ENCODE measurements at places on chromosomes 6 and 20.

DNA sequence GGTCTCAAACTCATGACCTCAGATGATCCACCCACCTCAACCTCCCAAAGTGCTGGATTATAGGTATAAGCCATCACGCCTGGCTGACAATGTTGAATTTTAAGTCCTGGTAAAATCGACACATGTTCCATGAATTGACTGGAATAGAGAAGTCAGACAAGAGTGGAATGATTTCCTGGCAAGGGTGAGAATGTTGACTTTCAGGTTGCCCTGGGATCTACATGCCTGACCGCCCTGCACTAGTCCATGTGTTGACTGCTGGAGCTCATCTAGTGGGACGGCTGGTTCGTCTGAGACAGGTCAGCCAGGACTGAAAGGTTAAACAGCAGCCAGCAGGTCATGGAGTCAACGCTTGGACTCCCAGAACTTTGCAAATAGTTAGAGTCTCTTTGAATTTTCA is 88.8 kb downstream of the SASH1 start:
- no peak overlapping the region for H3K4me3 ChIP-seq
- H3K27ac ChIP-seq: no peak overlapping the region
- no peak for DNase-seq

- peaks cover 18% of the 10 kb centered on the region for H3K4me1 ChIP-seq
- no peaks in the 10 kb centered on the region for H3K36me3 ChIP-seq
- H3K27ac ChIP-seq: no peak overlapping the region
- H3K27me3 ChIP-seq: no peaks in the 10 kb centered on the region
- no peak overlapping the region for H3K4me3 ChIP-seq
- no peak for DNase-seq
Observed at GRCh38 chr6:46985943-46986342, 56.2 kb downstream of the ADGRF1 start.

- no peaks in the 10 kb centered on the region for H3K27me3 ChIP-seq
- no peaks in the 10 kb centered on the region for H3K36me3 ChIP-seq
- DNase-seq: peak; percentile 60
- H3K27ac ChIP-seq: no peak overlapping the region
Observed at GRCh38 chr20:50850721-50851286, 55.9 kb downstream of the BCAS4 start.

DNA sequence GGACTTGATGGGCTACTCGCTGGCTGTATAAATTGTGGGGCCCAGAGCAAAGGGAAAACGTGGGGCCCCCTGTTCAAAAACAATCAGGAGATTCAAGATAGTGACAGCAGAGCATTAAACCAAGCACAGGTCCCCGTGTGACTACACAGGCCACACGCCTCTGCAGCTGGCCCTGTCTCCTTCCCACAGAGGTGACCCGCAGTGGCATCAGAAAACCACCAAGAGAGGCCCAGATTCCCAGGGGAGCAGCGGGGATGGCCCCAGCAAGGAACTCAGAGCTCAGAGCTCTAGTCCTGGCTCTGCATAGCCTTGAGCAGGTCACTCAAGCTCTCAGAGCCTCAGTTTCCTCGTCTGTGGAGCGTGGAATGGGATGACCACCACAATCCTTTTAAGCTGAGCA is 57.6 kb downstream of the CPNE5 start:
- H3K4me1 ChIP-seq: no peaks in the 10 kb centered on the region
- no peaks in the 10 kb centered on the region for H3K36me3 ChIP-seq
- H3K4me3 ChIP-seq: no peak overlapping the region
- H3K27me3 ChIP-seq: peaks cover 2% of the 10 kb centered on the region

DNA sequence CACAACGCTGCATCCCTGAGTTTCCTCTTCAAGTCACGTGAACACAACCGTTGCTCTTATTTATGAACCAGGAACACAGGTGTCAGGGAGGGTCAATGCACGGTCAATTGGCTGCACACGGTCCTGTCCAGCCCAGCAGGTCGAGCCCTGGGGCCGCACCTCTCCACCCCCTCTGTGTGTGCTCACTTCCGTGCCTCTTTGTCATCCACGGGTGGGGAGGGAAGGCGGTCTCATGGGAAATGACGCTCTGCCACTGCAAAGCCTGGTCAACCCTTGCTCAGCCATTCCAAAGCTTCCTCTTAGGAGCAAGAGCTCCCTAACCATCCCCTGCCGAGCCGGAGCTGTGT is 38.7 kb downstream of the DACT2 start:
- no peaks in the 10 kb centered on the region for H3K4me1 ChIP-seq
- no peak overlapping the region for H3K4me3 ChIP-seq
- H3K27me3 ChIP-seq: peaks cover 38% of the 10 kb centered on the region
- DNase-seq: no peak

DNA sequence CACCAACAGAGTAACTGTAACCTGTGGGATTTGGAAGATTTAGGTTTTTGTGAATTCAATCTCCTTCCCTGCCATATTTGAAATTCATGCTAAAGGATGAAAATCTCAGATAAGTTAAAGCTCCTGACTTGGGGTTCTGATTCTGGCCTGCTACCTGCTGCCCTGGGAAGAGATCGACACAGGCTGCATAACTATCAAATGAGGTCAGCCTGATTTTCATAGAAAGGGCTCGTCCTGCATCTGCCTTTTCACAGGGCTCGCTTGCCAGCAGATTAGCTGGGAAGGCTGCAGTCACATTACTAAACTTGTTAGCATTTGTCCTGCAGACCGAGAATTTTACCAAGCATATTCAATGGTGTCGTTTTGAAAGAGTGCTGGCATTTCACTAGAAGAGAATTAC is 14.6 kb downstream of the GCLC start:
- H3K27ac ChIP-seq: peak overlapping the region; percentile 65
- H3K4me3 ChIP-seq: no peak overlapping the region
- H3K27me3 ChIP-seq: no peaks in the 10 kb centered on the region
- H3K36me3 ChIP-seq: no peaks in the 10 kb centered on the region

- H3K4me3 ChIP-seq: no peak overlapping the region
- peaks cover 23% of the 10 kb centered on the region for H3K27me3 ChIP-seq
- H3K4me1 ChIP-seq: no peaks in the 10 kb centered on the region
- H3K27ac ChIP-seq: no peak overlapping the region
Observed at GRCh38 chr20:20212675-20213096, 155.2 kb upstream of the INSM1 start.

GRCh38 chr6:40485300-40485699 is 101.9 kb downstream of the LRFN2 start:
- H3K27ac ChIP-seq: no peak overlapping the region
- H3K4me3 ChIP-seq: no peak overlapping the region
- no peaks in the 10 kb centered on the region for H3K4me1 ChIP-seq
- no peaks in the 10 kb centered on the region for H3K27me3 ChIP-seq

DNA sequence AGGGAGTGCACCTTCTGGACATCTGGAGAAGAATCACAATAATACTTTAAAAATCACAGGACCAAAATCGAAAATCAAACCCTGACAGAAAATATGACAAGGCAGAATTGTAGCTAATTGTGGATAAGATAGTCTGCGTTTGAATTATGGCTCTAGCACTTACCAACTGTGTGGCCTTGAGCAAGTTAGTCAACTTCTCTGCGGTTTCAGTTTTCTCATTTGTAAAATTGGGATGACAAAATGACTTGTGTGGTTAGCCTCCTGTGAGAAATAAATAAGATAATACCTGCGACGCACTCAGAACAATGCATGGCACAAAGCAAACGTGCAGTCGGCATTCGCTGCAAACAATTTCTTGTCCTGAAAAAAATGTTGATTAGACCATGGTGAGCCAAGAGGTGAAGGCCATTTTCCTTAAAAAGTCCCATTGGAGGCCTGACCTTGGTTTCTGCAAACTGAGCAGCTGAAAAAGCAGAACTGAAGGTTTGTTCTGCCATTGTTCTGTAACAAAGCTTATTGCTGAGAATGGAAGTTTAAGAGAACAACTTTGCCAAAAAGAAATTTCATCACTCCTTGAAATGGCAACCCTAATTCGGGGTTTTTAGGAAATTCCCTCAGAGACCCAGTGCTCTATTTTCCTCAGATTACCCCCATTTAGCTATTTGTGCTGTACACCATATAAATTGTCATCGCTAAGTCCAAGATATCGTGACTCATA is 266.3 kb downstream of the ERMARD start:
- H3K27me3 ChIP-seq: no peaks in the 10 kb centered on the region
- peaks cover under 1% of the 10 kb centered on the region for H3K4me1 ChIP-seq
- no peak for DNase-seq
- no peaks in the 10 kb centered on the region for H3K36me3 ChIP-seq
- H3K27ac ChIP-seq: no peak overlapping the region
- no peak overlapping the region for H3K4me3 ChIP-seq

GRCh38 chr20:49411221-49411925 is 71.1 kb downstream of the KCNB1 start:
- peaks cover 6% of the 10 kb centered on the region for H3K27me3 ChIP-seq
- peak overlapping the region; percentile 89 for H3K27ac ChIP-seq
- no peak overlapping the region for H3K4me3 ChIP-seq
- no peak for DNase-seq
- no peaks in the 10 kb centered on the region for H3K36me3 ChIP-seq

GRCh38 chr6:89454300-89454699 is 21.3 kb downstream of the ANKRD6 start:
- no peaks in the 10 kb centered on the region for H3K4me1 ChIP-seq
- H3K4me3 ChIP-seq: no peak overlapping the region
- H3K36me3 ChIP-seq: no peaks in the 10 kb centered on the region
- no peak for DNase-seq

DNA sequence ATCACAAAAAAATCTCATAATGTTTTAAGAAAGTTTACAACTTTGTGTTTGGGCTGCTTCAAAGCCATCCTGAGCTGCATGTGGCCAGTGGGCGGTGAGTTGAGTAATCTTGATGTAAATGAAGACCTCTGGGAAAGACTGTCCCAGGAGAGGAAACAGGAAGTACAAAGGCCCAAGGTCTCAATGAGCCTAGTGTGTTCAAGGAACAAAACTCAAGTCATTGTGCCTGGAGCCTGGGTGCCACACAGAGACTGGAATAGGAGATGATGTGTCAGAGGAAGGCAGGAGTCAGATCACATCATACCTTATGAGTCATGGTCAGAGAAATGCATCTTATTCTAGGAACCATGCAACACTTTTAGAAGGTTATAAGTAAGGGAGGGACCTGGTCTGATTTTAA is 51.5 kb downstream of the COL19A1 start:
- no peak for DNase-seq
- H3K36me3 ChIP-seq: no peaks in the 10 kb centered on the region
- H3K27me3 ChIP-seq: no peaks in the 10 kb centered on the region
- no peak overlapping the region for H3K27ac ChIP-seq
- H3K4me1 ChIP-seq: no peaks in the 10 kb centered on the region

GRCh38 chr6:132041706-132042105 is 90.5 kb upstream of the CCN2 start:
- no peak overlapping the region for H3K4me3 ChIP-seq
- DNase-seq: no peak
- H3K27ac ChIP-seq: no peak overlapping the region
- no peaks in the 10 kb centered on the region for H3K36me3 ChIP-seq

DNA sequence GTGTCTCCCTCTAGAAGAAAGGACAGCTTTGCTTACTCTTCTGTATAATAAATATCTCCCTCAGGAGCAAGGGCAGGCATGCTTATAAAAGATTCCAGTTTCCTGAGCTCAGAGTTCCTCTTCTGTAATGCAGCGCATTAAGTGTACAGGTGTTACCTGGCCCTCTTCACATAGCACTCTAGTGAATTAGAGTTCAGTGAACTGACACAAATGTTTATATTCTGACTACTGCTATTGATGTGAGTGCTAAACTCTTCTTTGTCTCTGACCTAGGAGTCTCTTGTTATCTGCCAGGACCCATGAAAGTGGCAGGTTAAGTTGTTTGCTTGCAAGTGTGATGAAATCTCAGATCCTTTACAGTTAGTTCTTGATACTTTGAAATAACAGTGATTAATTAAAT is 33.5 kb downstream of the CYB5R4 start:
- H3K4me1 ChIP-seq: no peaks in the 10 kb centered on the region
- H3K27me3 ChIP-seq: no peaks in the 10 kb centered on the region

GRCh38 chr6:12578751-12579150 is 137.8 kb upstream of the PHACTR1 start:
- no peak overlapping the region for H3K27ac ChIP-seq
- no peak overlapping the region for H3K4me3 ChIP-seq
- H3K36me3 ChIP-seq: no peaks in the 10 kb centered on the region

DNA sequence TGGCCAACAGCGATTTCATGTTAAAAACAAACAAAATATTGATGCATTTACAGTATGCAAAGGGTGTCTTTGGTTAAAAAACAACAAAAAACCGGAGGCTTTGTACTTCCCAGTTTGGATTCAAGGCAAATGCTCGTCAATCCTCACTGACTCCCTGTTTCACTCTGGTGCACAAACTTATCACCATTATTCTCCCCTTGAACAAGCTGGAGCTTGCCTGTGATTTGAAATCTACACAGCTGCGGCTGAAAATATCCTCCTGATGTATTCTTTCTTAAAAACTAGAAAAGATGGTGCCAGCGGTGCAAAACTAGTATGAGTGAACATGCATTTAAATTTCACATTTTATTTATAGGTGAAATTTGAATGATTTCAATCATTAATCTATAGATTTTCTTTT is 3.3 kb downstream of the PERP start:
- H3K4me3 ChIP-seq: no peak overlapping the region
- H3K27me3 ChIP-seq: peaks cover 21% of the 10 kb centered on the region

DNA sequence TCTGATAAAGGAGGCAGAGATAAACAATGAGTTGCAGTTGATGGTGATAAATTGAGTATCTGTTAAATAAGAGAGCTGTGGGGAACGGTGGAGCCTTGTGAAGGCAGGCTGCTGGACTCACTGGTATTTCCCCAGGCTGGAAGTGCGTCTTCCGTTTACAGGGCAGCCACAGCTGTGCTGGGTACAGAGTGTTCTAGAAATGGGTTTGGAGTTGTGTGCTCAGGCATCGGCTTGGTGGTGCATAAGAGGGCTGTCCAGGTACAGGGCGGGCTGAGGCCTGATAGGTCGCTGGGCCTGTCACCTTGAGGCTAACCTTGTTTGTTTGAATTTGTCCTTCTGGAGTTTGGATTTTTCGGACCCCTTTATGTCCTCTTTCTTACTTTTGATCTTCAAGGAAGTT is 39.3 kb downstream of the ARID1B start:
- H3K27ac ChIP-seq: peak overlapping the region; percentile 48
- H3K27me3 ChIP-seq: no peaks in the 10 kb centered on the region
- H3K4me3 ChIP-seq: no peak overlapping the region
- H3K36me3 ChIP-seq: no peaks in the 10 kb centered on the region

DNA sequence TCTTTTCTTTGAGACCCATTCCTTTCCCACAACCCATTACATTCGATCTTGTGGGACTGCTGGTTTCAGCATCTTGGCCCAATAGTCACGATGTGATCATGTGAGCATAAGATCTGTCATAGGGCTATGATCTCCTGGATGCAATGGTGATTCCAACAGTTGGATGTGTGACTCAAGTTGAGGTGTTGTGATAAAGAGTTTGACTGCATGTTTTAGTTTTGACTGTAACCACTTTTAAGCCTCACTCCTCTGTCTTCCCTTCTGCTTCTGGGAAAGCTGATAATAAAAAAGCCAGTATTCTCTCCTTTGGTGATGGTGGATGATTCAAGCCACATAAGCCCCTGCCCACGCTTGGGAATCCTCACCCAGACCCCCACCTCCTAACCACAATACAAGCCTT is 117.0 kb upstream of the ASCC3 start:
- H3K4me3 ChIP-seq: no peak overlapping the region
- H3K27me3 ChIP-seq: no peaks in the 10 kb centered on the region
- no peaks in the 10 kb centered on the region for H3K36me3 ChIP-seq
- no peaks in the 10 kb centered on the region for H3K4me1 ChIP-seq
